ENCODE measurements at places on chromosomes 5 and 9.
A peak's percentile ranks its signal among the peaks of the same experiment; 100 is the strongest.

GRCh38 chr9:127751269-127752054 lies 16.4 kb upstream of the TOR2A start:
- no peak for DNase-seq

- no peak for DNase-seq
These were observed 1.2 kb downstream of the FOXB2 start for GRCh38 chr9:77020413-77021290.

DNA sequence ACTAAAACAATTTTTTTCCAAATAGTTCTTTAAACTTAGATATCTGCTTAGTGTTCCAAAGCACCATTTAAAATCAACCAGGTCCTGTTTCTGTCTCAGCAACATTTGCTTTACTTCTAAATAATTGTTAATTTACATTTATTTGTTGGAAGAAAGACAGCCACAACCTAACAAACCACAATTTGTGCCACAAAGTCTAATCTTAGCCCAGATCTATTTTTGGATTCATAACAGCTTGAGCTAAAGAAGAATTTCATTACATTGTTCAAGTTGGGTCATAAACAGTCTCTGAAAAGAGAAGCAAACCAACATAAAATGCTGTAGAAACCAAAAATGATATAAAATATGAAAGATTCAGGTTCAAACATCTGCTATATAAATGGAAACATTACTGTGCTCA lies 24.4 kb downstream of the MLLT3 start:
- DNase-seq: no peak

DNA sequence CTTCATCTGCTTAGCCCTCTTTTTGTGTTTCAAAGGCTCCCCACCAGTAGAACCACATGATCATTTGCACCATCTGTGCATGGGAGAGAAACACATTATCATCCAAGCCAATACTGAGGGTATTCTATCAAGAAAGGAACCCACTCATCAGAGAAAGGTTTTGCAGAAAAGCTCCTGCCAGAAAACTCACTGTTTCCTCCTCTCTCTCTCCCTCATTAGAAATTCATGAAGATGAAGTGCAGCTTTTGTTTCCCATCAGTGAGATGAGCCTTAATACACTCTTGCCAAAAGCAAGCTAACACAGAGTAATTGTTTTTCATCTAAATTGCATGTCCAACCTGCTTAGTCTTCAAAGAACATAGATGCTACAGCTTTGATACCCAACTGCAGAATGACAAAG lies 142.4 kb upstream of the GRAMD2B start:
- no peak for DNase-seq

DNA sequence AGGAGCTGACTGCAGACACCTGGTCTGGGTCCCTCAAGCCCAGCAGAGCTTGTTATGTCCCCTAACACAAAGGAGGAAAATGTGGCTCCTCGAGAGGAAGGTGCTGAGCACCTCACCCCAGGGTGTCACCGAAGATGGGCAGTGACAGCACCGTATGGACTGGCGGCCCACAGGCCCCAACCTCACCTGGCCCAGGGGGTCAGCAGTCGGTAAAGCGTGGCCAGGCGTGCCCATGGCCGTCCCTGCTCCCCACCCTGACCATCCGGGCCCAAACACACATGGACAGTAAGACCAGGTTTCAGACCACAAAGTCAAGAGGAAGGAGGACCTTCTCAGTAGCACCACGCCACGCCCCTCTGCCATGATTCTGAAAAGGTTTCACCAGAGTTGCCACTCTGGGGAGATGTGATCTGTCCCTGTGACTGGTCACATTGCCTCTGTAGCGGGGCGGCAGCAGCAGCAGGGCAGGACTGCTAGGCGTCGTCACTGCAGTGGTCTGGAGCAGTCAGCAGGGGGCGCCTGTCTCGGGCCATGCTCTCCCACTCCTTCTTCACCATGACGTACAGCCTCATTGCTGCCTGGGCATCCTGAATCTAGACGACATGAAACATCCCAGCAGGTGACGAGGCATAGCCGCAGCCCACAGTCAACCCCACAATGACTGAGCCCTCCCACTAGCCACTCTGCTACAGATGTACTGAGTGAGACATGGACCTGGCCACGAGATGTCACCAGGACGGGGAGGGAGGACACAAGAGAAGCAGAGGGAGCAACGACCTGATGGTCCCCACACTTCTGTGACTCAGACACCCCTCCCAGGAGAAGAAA lies 11.1 kb downstream of the REXO4 start:
- no peak for DNase-seq

GRCh38 chr5:14756478-14756877 lies 92.0 kb downstream of the OTULIN start:
- DNase-seq: no peak

DNA sequence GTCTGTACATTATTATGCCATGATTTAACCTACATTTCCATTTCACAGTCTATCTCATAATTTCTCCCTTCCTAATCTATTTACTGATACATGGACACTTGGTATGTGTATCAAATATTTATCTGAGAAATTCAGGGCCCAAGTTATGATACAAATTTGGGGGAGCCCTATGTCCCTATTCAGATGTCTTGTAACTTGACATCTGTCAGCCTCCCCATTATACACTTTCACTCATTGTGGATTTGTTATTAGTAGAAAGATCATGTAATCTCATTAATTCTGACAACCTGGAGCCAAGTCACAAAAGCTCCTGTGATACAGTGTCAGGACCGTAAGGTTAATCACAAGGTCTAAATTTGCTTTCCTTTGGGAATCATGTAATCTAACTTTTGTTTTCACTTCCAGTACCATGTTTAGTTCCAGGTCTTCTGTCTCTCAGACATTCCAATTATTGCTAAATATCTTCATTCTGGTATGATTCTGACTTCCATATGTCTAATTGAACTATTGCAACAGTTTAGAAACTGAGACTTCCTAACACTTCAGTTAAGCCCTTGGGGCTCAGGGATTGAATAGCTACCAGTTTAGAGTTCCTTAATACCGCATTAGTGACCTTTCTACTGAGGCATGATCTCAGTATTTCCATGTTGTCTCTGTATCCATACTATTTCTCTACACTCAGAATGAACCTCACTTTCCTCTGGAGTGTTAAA lies 182.9 kb upstream of the NUDT12 start:
- DNase-seq: no peak

GRCh38 chr5:145903113-145903512 lies 30.3 kb upstream of the GRXCR2 start:
- DNase-seq: no peak

- no peak for DNase-seq
These were observed 1.1 kb upstream of the FGF1 start for GRCh38 chr5:142686968-142687367.

DNA sequence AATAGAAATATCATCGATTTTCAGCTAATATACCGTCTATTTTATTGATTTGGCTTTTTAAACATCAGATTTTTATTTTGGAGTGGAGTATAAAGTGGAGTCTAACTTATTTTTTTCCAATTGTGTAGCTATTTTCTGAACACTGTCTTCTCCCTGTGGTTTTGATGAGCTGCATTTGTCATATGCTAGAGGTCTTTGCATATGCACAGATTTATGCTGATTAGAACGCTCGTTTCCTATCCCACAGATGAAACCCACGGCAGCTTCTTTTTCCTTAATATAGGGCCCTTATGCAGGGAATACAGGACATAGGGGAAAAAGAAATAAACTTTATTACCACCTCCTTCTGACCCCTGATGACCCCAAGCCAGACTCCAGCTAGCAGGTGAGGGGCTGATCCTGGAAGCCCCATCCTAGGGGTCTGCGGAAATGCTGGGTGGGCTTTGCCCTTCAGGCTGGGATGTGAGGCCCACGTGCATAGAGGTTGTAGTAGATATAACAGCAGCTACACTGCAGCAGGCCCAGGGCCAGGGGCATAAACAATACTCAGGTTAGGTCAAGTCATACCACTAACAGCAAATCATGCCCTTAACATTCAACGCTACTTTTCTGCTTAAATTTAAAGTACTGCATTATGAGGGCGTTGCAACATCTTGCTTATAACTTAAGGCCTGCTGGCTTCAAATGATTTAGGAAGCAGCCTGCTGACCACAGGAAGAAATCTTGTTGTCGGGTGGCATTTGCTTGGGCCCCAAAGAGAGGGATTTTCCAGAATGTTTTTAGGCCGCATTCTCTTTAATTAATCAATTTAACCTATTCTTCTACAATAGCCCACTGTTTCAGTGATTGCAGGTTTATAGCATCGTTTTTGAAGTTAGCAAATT lies 28.5 kb downstream of the MVB12B start:
- DNase-seq: no peak

DNA sequence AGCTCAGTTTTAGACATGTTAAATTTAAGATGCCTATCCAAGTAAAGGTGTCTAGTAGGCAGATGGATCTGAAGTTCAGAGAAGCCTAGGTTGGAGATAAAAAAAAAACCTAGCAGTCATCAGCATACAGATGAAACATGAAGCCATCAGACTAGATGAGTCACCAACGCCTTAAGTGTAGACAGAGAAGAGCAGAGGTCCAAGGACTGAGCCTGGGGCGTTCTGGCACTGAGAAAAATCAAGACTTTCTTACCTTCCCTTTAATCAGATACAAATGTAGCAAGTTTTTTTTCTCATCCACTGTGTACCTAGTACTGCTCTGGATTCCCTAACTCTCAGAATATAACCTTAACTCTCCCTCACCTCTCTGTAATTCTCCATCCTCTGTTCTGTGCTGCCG lies 97.3 kb downstream of the SIL1 start:
- DNase-seq: no peak

DNA sequence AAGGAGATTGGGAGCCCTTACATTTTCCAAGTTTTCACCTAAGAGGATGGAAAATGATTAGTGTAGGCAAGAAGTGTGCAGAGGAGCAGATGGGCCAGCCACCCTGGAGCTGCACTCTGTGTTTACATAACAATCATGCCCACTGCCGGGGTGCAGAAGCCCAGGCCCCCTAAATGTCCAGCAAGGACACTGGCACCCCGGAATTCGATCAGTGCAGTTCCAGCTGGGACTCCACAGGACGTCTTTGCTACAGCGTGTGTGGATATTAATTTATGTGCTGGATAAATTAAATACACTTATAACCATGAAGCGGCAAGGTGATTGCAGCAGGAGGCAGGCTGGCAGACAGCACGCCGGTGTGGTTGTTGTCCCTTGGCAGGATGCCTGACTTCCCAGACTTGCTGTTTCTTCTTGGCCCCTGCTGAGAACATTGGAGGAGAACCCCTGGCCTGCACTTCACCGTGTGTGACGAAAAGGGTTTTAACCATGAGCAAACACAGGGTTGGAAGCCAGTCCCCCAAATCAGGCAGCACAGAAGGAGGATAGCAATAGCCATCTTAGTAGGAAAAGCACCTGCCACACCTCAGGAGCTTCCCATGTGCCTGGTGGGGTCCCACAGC lies 73.7 kb downstream of the GADD45G start:
- no peak for DNase-seq

DNA sequence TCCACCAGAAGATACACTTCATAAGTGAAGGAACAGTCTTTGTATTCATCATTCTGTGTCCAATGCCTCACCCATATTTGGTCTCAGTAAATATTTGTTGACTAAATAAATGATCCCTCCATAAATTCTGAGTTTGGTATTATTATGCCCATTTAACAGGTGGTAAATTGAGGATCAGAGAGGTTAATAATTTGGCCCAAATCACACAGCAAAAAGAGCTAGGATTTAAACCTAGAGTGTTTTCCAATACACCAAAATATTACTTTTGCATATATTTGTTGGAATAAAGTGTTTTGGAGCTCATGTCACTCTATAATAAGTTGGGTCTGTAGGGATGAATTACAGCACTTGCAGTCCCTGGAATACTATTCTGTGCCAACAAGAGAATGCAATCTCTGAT lies 470.3 kb downstream of the ARHGEF28 start:
- DNase-seq: no peak

- peak; percentile 64 for DNase-seq
These were observed 139.1 kb upstream of the CLINT1 start for GRCh38 chr5:157997991-157998504.

DNA sequence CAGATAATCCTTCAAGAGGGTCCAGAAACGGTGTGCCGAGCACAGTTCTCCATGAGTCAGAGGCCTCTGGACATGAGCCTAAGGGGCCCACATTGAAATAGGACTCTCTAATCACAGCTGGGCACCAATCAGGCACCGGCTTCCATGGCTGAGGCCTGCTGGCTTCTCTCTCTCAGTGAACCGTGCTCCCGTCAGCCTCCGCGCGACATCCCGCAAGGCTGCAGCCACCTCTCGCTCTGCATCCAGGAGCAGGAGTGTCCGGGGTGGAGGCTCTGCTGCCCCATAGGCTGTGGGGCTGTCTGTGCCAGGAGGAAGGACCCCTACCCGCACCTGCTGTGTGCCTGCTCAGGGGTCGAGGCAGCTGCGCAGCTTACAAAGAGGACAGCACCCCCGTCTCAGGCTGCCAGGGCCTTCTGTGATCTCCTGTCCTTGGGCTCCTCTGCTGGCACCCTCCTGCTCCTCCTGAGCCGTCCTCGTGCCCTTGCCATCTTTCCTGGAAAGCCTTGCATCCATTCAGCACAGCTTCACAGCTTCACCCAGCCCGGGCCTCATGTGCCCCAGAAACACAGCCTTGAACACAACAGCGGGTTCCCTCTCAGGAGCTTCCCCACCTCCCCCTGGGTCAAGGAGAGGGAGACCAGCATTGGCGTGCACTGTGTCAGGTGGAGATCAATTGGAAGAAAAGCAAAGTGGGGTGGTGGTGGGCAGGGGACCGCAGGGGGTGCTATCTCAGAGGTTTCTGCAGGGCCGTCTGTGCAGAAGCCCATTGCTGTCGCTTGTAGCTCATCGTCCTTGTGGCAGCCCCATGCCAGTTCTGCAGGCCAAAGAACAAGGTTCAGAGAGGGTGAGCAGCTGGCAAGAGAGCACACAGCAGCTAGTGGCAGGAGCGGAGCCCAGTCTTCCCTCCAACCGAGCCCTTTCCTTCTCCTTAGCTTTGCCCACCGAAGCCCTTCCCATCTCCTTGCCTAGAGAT lies 22.8 kb upstream of the FCN1 start:
- DNase-seq: no peak

DNA sequence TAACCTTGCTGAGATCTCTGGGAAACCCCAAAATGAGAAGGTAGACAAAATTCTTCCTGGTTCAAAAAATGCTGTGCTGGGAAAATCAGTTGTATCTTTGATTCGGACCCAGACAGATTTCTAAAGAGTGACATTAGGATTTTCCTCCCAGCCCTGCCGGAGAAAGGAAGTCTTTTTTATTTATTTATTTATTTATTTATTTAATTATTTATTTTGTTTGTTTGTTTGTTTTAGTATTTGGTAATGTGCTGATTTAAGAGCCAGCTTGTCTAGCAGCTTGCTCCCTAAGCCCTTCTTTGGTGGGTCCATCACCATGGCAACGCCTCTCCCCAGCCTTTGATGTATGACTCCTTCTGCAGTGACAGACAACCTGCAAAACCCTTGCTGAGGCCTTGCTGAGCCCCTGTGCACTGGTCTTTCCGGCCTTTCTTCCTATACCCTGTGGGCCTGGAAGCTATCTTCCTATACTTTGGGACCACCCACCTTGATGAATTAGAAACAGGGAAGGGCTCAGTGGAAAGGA lies 60.6 kb upstream of the AFAP1L1 start:
- no peak for DNase-seq

DNA sequence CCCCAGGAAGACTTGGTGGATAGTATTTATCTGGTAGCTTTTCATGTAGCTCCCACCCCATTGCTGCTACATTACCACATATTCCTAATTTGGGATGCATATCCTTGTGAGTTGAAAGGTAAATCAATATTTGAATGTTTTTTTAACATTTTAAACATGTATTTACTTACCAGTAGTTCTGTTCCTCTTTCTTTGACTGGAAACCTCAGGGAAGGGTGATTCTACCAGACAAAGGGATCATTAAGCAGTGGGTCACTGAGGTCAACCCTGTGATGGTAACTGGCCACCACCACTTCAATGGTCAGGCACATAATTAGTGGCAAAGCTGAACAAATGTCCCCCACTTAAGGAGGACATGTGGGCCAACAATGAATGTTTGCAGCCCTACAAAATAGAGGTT lies 27.2 kb upstream of the KLF9 start:
- DNase-seq: no peak

- no peak for DNase-seq
These were observed 11.4 kb upstream of the DAB2IP start for GRCh38 chr9:121640076-121640475.

Data from HS-5 (cell line).